Aortic smooth muscle cell (primary cell): ENCODE measurements at places on chromosomes 11 and 22. TPM values are rescaled to one million over a fixed set of nuclear protein-coding genes. Genes with fewer than 3 reads are reported as not detected.

Gene ZW10
- total RNA-seq: 19.5 and 20.3 TPM in 2 replicates

Gene TNNT3
- total RNA-seq: 0.25 and 0.26 TPM in 2 replicates

Gene CHRNA10
- 0.31 and 0.66 TPM in 2 replicates for total RNA-seq

Gene GALNT18
- total RNA-seq: 2.5 and 4.0 TPM in 2 replicates
